ENCODE measurements at places on chromosomes 4 and X.

DNA sequence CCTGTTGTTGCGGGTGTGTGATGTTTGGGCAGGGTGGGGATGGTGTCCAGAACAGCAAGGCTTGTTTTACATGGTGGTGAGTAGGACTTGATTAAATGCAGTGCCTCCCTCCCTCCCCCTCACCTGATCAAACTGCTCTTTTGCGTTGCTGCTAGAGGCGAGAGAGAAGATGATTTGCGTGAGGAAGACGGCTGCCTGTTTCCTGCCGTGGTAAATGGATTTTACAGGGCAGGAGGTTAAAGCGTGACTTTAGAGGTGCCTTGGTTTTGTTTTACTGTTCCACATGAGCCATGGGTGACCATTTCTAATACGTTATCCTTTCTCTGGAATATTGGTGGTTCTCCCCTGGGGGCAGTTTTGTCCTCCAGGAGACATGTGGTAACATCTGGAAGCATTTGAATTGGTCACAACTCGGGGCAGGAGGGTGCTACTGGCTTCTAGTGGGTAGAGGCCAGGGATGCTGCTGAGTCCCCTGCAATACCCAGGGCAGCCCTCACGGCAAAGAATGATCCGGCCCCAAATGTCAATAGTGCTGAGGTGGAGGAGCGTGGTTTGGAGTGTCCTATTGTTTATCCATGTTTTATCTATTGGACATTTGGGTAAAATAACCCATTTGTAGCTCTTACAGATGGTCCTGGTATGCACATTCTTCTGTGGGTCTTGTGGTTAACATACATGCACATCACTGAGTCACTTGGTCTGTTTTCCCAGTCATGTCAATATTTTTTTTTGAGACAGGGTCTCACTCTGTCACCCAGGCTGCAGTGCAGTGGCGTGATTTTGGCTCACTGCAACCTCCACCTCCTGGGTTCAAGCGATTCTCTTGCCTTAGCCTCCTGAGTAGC is 73.7 kb downstream of the SHROOM2 start:
- DNase-seq = no peak

DNA sequence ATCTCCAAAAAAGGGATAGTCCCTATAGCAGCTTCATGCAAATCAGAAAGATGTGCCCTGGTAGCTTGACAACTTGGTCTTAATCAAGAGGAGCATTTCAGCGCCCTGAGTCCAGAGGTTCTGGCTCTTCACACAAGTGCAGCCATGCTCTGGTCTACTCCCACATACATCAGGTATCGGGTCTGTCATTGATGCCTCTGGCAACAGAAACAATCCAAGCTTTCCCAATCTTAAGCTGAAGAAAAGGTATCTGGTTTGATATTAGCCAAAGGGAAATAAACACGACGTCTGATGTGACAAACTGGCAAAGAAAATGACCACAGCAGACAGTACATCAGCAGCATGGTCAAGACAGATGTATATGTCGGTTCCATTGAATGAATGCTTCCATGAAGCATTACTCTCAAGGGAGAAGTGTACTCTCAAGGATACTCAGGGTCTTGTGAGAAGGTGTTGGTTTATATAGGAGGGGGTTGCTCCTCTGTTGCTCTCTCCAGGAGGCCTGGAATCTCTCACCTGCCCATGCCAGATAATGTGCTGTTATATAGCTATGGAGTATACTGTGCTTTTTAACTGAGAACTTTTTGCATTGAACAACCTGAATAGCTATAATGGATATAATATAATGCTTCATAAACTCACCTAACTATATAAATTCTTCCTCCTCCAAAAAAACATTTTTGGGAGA is 879.6 kb upstream of the PCDH10 start:
- no peak for DNase-seq

DNA sequence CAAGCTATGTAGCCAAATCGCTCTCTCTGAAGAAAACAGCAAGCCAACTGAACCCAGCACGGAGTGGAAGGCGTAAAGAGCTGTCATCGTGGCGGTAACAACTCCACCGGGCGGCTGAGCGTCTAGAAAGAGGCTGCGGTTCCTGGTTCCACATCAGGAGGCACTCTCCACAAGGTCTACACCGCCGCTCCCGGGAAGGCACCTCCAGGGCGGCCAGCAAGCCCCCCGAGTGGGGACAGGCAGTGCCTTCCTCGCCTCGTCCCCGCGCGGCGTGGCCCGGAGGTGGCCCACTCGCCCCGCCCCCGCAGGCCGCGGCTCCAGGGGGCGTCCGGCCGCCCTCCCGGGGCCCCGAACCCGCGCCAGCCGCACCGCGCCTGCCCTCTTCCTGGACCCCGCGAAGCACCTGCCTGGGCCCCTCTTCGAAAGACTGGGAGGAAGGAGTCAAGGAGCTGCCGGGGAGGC is 755 bp downstream of the KLHL8 start:
- DNase-seq = peak; percentile 37

- no peak for DNase-seq
These were observed 39.8 kb downstream of the PTTG2 start for GRCh38 chr4:37999965-38000364.

DNA sequence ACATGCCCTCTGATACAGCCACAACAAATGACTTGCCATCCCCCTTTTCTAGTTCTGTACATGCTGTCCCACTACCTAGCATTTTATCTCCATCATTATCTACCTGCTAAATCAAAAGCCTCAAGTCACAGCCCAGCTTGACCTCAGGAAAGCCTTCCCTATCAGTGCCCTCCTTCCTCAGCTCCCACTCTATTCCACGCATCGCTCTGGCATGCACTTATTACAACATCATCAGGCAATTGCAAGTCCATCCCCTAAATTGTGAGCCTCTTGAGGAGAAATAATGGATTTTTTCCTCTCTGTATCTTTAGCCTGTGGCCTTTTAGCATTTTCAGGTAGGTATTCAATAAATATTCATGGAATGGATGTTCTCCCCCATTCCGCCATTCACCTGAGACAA is 5.7 kb downstream of the ARL13A start:
- no peak for DNase-seq

DNA sequence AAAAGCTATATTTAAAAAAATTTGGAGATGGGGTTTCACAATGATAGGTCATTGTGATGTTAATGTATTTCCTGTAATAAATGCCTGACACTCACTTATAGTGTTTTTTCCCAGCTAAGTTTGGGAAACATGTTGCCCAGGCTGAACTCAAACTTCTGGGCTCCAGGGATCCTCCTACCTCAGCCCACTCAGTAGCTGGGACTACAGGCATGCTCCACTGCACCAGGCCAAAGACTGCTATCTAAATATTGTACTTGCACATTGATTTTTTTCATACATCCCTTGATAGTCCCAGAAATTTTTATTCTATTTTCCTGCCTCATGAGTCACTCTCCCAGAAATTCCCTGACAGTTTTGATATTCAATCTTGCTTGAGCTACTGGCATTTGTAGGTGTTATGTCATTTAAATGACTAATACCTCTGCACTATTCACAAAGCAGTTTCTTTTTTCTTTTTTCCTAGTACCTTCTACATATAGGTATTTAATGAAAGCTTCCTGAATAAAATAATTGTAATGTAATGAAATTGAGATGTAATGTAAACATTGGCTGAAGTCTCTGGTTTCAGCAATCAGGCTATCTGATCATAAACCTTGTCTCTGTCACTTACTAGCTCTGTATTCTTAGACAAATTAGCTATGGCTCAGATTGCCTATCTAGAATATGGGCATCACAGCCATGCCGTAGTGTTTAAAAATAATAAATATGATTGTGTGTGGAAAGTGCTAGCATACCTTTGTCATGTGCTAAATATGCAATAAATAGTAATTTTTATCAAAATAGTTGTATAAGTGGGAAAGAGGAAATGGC is 1973.0 kb upstream of the AGA start:
- DNase-seq = no peak

DNA sequence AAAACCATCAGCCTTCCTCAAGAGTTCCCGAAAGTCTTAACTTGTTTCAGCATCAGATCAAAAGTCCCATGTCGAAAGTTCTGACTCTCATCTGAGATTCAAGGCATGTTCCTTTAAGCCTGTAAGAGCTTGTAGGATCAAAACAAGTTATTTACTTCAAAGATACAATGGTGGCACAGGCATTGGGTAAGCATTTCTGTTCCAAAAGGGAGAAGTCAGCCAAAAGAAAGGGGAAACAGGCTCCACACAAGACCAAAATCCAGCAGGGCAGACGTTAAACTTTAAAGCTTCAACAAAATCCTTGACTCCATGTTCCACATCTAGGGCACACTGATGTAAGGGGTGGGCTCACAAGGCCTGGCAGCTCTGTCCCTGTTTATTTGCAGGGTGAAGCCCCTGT is 91.7 kb downstream of the FHDC1 start:
- DNase-seq = no peak

DNA sequence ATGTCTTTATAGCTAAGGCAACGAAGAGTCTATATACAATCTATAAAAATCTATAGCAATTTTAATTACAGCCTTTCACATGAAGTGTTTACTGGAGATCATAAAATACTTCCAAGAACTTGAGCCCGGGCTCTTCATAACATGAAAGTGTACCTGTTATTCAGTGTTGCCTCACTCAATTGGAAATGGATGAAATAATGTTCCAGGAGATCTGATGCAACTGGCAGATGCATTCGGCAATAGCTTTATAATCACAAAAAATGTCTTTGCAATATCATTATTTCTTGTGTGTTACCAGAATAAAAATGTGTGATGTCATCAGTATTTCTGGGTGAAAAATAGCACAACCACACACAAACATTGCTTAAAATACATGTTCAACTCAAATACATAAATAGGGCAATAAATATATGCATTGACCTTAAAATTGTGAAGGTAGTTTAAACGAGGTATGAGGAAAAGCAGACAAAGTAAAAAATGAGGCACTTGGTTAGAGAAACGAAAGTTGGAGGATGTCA is 1266.8 kb upstream of the PCDH7 start:
- no peak for DNase-seq

DNA sequence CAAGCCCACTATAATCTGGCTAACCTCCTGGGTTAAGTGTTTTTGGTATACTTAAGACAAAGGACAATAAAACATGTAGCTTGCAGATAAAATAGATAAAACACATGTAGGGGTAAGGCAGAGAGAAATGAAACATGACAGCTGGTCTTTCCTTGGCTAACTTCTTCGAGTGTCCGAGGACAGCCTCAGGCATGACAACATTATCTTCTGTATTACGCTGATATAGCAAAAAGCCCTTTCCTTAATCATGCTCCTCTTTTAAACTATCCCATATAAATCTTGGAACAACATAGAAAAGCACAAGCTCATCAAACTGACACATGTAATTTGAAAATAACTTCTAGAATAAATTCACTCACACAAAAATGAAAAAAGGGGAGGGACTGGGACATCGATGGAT is 91.1 kb downstream of the SEL1L3 start:
- no peak for DNase-seq

GRCh38 chr4:25377572-25378436 is 741 bp downstream of the ANAPC4 start:
- no peak for DNase-seq

DNA sequence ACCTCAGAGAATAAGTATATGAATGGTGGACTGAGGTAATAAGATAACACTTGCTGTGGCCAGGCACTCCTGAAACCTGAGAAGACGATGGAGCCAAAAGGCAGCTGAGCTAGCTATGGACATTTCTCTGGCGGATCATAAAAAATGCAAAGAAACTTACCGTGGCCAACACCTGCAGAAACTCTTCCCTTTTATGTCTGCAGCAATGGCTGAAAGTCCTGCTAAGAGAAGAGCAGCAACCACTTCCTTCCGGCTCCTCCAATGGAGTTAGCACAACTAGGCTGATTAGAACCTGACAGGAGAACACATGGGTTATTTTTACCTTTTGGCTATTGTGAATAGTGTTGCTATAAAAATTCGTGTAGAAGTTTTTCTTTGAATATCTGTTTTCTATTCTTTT is 76.0 kb upstream of the MAGEB16 start:
- DNase-seq = no peak

- DNase-seq = no peak
These were observed 115.5 kb downstream of the SOX3 start for GRCh38 chrX:140389331-140389730.

DNA sequence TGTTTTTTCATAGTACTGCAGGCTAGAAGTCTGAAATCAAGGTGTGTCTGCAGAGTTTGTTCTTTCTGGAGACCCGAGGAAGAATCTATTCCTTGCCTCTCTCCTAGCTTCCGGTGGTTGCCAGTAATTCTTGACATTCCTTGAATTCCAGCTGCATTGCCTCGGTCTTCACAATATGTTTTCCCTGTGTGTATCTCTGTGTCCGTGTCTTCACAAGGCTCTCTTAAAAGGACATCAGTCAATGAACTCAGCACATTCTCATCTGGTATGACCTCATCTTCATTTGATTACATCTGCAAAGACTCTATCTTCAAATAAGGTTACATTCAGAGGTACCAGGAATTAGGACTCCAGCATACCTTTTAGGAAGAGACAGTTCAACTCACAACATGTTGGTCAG is 163.4 kb downstream of the BANK1 start:
- no peak for DNase-seq

DNA sequence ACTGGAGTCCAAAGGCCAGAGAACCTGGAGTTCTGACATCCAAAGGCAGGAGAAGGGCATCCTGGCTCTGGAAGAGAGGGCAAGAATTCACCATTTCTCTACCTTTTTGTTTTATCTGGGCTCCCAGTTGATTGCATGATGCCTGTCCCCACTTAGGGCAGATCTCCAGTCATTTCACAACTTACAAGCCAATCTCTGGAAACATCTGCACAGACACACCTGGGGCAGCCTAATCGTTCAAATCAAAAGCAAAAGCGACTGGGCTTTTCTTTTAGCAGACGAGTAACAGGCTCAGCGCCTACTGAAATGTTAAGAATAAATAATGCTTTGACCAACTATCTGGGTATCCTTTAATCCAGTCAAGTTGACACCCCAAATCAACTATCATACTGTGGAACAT is 136.0 kb upstream of the NPY2R start:
- no peak for DNase-seq

GRCh38 chrX:24355095-24355494 is 5.3 kb upstream of the SUPT20HL1 start:
- no peak for DNase-seq

DNA sequence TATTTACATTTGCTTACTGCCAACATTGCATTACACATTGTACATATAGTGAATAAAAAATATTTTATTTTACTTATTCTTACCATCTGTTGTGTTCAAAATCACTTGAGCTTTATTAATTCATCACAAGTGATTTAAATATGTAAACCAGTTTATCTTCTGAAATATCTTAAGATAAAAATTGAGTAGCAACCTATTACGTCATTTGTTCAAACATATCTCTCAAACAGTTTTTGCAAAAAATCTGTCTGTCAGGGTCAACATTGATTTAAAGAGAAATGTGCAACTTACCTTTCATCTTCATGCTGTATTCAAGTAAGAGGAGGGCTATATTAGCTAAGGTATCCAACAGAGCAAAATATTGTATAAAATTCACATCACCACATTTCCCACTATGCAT is 610.1 kb downstream of the PCDH19 start:
- no peak for DNase-seq

- no peak for DNase-seq
These were observed 158.0 kb upstream of the CTSO start for GRCh38 chr4:156111686-156112085.

DNA sequence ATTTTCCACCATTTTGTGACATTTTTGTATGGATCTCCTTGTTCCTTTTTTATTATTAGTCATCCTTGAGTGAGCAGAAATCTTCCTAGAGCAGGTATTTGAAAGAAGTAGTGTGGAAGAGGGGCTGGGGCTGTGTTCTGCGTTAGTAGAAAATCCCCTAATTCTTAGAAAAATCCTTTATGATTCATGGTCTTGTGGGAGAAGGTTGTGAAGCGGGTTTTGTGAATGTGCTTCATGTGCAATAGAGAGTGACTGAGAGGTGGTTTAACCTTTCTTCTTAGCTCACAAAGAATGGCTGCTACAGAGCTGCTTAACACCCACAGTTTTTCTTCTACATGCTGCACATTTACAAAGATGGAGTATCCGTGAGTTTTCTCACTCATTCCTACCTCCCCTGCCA is 220.5 kb downstream of the IDS start:
- DNase-seq = no peak
